ENCODE measurements at places on chromosomes 5 and 9. TPM values are rescaled to one million over a fixed set of nuclear protein-coding genes. Genes with fewer than 3 reads are reported as not detected.

SEMA4D gene
- total RNA-seq: 24.7 TPM

ELOVL7 gene
- 0.40 TPM for total RNA-seq

DNA sequence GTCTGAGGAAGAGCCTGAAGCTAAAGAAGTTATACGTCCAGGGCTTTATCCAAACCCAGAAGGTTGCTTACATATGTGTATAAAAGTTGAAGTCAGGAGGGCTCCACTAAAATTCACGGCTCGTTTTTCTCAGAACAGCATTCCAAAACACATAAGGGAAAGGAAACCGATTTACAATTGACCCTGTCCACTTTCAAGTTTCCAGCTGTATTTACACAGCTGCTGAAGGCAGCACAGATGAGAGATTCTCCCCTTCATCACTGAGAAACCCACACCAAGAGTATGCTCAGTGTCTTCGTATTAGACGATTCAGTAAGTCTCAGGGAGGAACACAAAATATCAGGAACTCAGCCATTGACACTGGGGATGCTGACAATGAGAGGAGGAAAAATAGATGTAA is 5.9 kb upstream of the NREP start:
- no peak for DNase-seq

GRCh38 chr9:95137587-95138145 is 179.8 kb downstream of the FANCC start:
- DNase-seq: peak; percentile 48

- peak; percentile 82 for DNase-seq
Measured at GRCh38 chr5:109485030-109485429, 75.3 kb upstream of the PJA2 start.

- DNase-seq: no peak
Measured at GRCh38 chr5:22693121-22693520, 160.0 kb downstream of the CDH12 start.

DNA sequence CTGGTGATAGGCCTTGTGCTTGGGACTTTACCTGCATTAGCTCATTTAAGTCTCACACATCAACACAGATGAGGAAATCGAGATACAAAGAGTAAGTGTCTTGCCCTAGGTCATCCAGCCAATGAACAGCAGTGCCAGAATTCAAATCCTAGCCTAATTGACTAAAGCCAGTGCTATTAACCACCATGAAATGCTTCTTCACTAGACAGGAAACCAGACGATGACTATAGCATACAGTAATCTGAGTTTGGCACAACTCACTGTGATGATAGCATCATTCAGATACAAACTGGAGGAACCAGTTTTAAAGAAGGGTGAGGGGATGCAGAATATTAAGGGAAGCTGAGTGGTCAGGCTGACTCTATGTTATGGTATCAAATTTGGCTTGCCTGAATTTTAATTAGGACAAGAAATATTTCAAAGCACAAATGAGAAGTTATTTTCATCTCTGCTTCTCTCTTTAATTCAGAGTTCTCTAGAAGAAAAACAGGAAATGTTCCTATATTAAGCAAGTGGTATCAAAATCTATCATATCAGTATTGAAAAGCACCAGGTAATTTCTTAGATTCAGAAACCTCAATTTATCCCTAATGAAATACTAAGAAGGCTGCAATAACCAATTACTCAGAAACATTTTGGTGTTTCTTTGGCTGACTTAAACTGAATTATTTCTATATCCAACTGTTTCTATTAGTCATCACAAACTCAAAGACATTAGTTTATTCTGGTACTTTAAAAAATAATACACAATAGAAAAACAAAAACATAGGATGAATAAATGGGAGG is 147.0 kb upstream of the RASA1 start:
- no peak for DNase-seq

DNA sequence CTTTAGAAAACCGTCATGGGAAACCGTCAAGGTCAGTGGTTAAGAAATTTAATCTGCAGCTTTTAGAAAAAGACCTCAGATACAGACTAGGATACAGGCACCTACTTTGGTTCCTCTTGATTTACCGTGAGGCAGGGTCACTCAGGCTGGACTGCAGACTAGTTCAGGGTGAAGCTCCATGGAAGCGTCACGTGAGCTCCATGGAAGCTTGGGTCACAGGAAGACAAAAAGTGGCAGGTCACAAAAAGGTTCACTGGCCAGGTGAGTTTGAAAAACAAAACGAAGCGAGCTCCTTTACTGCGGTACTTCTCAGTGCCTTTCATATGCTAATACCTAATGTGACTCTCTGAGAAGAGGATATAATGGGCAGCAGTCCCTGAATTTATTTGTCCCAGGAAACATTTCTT is 43.0 kb downstream of the PRRC2B start:
- DNase-seq: no peak

CDX1 gene
- not detected for total RNA-seq

- no peak for DNase-seq
Measured at GRCh38 chr5:59873113-59873512, 20.4 kb downstream of the PDE4D start.

GRCh38 chr5:44945743-44946142 is 137.0 kb downstream of the MRPS30 start:
- no peak for DNase-seq

PCDHA9 gene
- not detected for total RNA-seq

- no peak for DNase-seq
Measured at GRCh38 chr5:2111569-2112105, 228.9 kb upstream of the IRX4 start.

DNA sequence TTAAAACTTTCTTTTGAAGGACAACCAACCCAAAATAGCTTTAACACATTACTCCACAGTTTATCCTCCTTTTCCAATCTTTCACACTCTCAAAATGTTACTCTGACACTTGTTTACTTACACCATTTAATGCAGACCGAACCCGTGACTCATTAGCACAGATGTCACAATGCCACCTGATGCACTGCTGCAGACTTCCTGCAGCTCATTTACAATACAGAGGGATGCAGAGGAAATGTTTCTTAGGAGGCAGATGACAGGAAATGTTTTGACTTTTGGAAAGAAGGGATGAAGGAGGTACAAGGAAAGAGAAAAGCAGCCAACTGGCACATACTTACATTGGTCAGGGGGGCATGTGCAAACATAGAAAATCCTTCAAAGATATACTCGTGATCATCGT is 39.0 kb downstream of the DROSHA start:
- no peak for DNase-seq

KCNT1 gene
- total RNA-seq: 3.1 TPM

- DNase-seq: no peak
Measured at GRCh38 chr9:85716031-85716877, 25.5 kb downstream of the AGTPBP1 start.

DNA sequence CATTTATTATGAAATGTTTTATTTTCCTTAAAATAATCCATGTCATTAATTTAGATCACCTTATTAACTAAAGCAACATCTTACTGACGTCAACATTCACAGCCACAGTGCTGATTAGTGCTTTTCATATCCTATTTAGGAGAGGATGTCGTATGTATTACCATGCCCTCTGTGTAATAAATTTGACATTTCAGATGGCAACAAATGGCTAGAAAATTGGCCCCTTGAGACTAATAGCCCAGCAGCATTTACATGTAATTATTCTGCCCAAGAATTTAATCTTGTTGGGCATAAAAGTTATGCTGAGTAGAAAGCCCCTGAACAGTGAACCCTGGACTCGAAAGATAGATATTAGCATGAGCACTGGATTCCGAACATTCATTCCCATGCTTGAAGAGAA is 391.2 kb downstream of the PRELID2 start:
- no peak for DNase-seq

LEAP2 gene
- total RNA-seq: 0.89 TPM

DNA sequence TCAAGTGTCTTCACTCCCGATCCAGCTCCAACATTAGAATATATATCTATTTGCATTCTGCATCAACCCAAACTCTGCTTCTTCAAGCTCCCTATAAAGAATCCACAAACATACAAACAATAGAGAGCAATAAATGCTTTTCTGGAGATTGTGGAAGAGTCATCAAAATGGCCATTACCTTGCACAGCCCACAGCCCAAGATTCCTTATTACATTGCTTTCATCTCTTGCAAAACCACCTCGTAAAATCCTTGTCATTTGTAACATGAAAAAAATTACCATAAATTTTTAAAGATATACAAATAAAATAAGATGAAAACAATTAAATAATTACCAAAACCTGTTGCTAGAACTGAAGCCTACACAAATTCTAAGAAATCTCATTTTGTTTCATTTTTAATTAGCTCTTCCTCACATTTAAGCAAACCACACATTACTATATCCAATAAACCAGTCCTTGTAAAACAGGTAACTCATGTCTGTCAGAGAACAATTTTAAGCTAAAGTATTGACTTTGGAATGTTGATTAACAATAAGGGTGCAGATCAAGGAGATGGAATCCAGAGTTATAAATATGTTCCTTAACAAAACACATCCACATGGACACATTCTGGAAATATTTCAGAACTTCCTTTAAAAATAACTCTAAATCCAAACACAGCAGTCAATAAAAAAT is 7.1 kb downstream of the SPINK9 start:
- no peak for DNase-seq

DNA sequence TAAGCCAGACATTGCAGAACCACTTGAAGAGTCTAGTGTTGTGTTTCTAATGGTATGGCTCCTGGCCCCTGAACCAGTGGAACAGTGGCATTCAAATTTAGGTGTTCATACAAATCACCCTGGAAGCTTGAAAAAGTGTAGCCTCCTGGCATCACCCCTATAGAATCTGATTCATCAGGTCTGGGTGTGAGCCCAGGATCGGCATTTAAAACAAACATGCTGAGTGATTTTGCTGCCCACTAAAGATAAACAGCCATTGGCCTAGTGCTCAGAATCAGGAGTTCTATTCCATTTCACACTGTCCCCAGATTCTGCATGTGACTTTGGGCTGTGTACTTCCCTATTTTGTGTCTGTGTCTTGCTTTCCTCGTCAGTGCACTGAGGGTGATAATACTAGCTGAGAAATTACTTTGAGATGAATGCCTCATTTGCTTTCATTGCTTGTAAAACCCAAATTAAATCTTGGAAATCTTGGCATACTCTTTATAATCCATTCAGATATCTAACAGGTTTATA is 241.5 kb upstream of the CLINT1 start:
- no peak for DNase-seq

DNA sequence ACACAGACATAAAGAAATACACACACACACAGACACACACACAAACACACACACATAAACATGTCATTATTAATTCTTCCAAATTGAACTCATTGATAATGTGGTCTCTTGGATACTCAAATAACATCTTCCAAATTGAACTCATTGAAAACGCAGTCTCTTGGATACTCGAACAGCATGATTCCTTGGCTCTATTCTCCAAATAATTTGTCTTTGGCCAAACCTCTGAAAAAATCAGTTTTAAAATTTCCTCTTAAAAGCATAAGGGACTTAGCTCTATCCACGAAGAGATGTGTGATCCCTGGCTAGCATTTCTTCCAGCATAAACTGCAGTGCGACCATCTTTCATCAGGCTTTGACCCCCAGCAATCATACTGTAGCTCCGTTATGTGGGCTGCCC is 296.6 kb downstream of the IRX2 start:
- no peak for DNase-seq

DNA sequence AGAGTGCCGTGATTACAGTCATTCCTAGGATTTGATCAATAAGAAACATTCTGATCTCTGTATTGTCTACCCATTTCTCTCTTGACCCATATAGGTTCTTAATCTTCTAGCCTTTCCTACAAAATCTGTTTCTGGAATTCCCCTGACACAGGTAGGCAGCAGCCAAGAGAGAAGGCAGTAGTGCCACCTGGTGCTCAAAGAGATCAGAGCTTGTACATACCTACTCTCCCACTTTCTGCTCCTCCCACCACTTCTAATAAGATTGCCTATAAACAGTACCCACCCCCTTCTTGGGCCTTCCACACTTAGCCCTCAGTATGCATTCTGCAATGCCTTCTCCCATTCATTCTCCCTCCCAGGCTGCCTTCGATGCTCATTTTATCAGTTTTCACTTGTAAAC is 117.4 kb upstream of the RORB start:
- DNase-seq: no peak

RELL2 gene
- 0.55 TPM for total RNA-seq

INSL4 gene
- not detected for total RNA-seq

MARCHF11 gene
- total RNA-seq: 10.0 TPM

DNA sequence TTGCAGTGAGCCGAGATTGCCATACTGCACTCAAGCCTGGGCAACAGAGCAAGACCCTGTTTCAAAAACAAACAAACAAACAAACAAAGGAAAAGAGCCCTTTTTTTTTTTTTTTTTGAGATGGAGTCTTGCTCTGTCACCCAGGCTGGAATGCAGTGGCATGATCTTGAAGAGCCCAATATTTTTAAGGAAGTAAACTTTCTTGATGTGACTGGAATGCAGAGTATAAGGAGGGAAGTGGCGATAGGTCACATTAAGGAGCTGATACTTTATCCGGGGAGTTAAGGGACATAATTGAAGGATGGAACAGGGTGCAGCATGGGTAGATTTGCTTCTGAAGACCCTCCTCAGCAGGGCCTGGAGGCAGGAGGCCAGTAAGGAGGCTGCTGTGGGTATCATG is 13.0 kb downstream of the NAIF1 start:
- no peak for DNase-seq

DNA sequence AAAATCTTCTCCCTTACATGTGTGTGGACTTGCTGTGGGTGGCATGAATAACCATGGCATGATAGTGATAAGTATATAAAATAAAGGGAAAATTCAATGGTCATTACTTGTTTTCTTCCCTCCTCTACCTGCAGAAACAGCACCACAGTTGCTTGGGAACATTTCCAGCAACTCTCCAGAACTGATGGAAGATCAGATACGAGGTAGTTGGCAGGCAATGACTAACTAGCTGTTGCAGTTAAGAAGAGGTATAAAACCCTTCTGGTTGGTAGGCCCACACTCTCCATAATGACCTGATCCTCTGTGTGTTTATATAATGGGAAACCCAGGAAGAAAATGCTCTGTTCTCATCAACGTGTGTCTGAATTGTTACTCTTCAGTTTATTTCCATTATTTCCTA is 185.9 kb downstream of the SYK start:
- DNase-seq: no peak

DNA sequence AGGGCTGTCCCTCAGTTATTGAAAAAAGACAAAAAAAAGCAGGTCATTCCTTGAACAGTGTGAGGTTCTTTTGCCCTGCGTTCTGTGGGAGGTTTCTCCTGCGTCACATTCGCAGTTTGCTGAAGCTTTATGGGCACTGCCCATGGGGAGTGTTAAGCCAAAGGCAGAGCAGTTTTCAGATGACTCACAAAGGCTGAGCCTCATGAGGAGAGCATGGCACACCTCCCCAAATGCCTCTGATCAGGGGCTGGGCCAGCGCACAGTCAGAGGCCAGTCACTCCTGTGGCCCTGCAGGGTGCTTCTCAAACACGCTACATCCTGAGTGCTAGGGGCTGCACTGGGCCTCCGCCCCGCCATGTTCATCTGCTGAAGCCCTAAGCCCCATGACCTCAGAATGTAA is 38.4 kb downstream of the IRX1 start:
- no peak for DNase-seq

- peak; percentile 67 for DNase-seq
Measured at GRCh38 chr9:113523421-113524141, 60.1 kb downstream of the RGS3 start.

PCDHB12 gene
- 1.3 TPM for total RNA-seq

CDH9 gene
- not detected for total RNA-seq

Data from left ventricle myocardium superior (tissue), 1 donor.